Stimulated activated CD8-positive, alpha-beta memory T cell treated with anti-CD3 and anti-CD28 coated beads, Interleukin-15, amount 100 ng/mL, for 1 hour (primary cell): ENCODE measurements at places on chromosomes 13 and 19.
A peak's percentile ranks its signal among the peaks of the same experiment; 100 is the strongest.

DNA sequence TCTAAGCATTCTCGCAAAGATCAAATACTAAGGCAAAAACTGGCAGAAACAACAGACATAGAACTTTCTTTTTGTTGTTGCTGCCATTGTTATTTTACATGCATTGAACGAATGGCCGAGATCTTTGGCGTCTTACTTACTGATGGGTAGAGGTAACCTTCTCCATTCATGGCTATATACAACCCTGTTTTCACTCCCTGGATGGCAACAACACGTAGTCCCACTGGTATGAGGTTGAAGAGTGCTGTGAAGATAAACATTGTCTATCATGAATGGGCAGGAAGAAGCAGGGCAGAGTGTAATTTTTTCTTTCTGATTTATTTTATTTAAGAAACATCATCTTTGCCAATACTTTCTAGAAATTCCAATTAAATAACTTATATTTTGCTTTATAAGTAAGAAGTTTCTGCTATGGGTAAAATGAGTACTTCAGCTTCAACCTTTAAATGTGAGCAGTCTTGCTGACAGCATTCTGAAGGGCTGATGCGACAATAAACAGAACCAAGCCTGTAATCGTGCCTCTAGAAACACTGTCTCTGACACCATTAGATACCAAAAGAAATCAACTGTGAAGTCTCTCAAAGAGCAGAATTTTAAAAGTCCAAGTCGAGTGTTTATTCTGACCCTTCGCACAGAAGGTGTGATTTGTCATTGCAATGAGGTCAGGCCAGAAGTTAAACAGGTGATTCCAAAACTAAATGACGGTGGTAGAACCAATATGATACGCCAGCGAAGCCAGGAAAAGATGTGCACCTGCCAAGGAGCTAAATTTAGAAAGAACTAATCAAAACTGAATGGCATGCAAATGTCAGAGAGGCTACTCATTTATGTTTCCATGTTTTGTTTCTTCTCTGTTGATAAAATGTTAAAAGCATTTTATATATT lies 416.4 kb downstream of the ITGBL1 start:
- DNase-seq: no peak

- DNase-seq: no peak
Observed at GRCh38 chr13:94080527-94080926, 399.0 kb downstream of the DCT start.

DNA sequence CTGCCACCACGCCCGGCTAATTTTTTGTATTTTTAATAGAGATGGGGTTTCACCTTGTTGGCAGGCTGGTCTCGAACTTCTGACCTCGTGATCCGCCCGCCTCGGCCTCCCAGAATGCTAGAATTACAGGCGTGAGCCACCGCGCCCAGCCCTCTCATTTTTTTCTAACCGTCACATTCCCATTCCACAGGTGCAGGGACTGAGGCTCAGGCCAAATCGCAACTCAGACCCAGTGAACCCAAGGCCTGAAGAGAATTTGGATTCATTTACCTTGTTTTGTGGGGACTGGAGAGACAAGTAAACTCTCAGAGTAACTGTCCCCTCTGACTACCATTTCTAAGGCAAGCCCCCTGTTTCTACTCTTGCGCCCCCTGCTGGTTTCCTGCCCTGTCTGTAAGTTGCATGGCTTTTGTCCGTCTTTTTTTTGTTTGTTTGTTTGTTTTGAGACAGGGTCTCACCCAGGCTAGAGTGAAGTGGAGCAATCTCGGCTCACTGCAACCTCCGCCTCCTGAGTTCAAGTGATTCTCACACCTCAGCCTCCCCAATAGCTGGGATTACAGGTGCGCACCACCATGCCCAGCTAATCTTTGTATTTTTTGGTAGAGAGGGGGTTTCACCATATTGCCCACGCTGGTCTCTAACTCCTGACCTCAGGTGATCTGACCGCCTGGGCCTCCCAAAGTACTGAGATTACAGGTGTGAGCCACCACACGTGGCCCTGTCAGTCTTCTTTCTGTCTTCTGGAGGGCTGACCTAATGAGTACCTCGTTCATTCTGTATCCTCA lies 2.3 kb upstream of the STRN4 start:
- DNase-seq: peak; percentile 73

- DNase-seq: no peak
Observed at GRCh38 chr13:91724591-91724990, 326.2 kb downstream of the GPC5 start.

- peak; percentile 21 for DNase-seq
Observed at GRCh38 chr13:45370922-45371406, 30.0 kb upstream of the TPT1 start.

- DNase-seq: no peak
Observed at GRCh38 chr13:114034481-114034891, 60.6 kb upstream of the C13orf46 start.

GRCh38 chr13:38166116-38166515 lies 183.5 kb upstream of the UFM1 start:
- DNase-seq: no peak

DNA sequence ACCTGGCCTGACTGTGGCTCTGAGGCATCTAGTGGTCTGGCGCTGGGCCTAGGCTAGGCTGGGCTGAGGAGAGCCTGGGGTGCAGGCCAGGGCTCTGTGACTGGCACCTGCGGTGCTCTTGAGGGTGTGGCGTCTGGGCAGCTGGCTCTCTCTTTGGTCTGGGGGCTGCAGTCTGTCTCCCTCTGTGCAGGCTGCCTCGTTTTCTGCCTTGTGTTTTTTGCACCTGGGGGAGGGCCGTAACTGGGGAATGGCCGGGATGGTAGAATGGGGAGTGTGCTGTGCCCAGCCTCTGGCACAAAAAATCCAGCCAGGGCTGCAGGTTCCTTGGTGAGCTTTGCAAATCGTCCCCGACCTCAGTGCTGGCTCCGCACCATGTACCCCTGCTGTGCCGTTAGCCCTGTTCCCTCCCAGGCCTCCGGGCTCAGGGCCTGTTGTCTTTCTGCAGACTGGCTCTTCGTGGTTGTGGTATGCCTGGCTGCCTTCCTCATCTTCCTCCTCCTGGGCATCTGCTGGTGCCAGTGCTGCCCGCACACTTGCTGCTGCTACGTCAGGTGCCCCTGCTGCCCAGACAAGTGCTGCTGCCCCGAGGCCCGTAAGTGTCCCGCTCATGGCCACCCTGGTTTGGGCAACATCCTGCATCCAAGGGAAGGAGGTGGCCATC lies 6.5 kb upstream of the USF2 start:
- DNase-seq: no peak

- no peak for DNase-seq
Observed at GRCh38 chr19:41696402-41697197, 8.5 kb upstream of the CEACAM7 start.

DNA sequence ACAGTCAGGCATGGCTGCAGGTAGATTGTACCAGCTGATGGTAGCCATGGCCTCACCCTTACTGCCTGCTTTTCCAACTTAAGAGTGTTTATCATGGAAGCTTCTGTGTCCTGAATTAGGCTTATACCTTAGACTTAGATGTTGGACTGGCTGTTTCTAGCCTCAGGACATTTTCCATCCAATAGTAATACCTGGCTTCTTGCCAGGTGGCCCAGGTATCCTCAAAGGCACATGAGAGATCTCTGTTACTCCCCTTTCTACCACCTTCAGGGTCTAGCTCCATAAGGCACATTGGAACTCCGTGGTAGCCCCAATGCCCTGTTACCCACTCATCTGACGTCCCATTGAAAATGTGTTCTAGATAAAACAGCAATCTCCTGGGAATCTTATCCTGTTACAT lies 407.5 kb downstream of the SPRY2 start:
- DNase-seq: no peak

- DNase-seq: no peak
Observed at GRCh38 chr13:25503856-25504255, 132.1 kb downstream of the ATP8A2 start.

DNA sequence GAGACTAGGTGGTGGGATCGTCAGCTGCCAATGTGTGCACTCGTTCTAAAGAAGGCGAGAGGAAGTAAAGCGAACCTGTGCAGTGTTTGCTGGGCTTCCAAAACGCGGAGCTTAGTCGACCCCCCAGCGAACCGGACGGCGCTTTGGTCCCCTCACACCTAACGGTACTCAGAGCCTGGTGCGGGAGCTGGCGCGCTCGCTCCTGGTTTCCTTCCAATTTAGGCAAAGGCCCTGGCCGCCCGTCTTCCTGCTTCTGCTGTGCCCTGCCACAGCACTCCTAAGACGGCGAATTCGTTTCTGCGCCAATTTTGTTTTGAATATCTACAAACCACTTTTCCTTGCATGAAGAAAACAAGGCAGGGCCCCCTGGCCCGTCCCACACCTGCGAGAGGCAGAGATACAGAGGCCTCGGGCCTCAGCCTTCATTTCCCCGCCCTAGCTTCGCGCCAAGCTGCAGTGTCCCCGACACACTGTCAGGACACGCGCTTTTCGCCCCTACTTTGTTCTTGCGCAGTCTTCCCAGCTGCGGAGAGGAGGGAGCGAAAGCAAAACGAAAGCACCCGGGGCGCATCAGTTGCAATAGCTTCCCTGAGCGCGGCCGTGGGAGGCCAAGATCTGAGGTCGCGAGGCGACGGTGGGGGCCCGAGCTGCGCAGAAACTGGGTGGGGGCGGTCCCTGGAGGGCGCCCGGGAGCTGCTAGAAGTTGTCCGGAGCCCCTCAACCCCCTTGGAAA lies 111.9 kb downstream of the KCNRG start:
- DNase-seq: no peak

- no peak for DNase-seq
Observed at GRCh38 chr13:37148501-37148900, 43.0 kb upstream of the CSNK1A1L start.

DNA sequence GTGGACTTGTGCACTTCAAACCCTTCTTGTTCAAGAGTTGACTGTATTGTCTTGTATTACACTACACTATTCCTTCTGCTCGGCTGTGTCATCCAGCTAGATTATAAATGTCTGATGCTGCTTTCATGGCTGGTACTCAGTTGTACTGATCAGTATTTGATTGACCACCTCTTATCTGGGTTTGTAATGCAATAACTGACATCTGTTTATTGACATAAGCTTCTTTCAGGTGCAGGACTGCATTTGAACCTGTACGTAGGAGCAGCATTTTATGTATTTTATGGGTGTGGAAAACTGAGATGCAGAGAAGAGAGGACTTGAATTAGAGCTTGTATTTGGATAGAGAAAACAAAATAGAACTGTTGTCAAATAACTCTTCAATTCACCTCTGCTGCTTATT lies 309.2 kb downstream of the FGF9 start:
- no peak for DNase-seq

DNA sequence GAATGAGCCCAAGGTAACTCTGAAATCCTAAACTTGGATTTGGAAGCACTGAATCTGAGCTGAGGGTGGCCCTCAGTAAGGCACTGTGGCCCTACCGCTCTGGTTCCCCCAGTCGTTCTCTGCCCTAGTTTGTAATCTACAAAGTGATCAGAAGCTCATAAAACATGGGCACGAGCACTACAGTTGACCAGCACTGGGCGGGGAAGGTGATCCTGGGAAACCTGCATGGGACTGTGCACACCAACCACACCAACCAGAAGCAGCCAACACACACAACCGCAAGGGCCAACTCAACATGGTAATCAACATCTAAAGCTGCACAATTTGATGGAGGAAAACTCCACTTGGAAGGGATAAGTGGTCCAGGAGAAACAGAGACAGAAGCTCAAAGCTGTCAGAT lies 22.9 kb downstream of the SLC7A1 start:
- no peak for DNase-seq

GRCh38 chr13:97198753-97199152 lies 23.4 kb upstream of the MBNL2 start:
- no peak for DNase-seq

GRCh38 chr13:112994084-112994780 lies 25.2 kb downstream of the MCF2L start:
- no peak for DNase-seq

DNA sequence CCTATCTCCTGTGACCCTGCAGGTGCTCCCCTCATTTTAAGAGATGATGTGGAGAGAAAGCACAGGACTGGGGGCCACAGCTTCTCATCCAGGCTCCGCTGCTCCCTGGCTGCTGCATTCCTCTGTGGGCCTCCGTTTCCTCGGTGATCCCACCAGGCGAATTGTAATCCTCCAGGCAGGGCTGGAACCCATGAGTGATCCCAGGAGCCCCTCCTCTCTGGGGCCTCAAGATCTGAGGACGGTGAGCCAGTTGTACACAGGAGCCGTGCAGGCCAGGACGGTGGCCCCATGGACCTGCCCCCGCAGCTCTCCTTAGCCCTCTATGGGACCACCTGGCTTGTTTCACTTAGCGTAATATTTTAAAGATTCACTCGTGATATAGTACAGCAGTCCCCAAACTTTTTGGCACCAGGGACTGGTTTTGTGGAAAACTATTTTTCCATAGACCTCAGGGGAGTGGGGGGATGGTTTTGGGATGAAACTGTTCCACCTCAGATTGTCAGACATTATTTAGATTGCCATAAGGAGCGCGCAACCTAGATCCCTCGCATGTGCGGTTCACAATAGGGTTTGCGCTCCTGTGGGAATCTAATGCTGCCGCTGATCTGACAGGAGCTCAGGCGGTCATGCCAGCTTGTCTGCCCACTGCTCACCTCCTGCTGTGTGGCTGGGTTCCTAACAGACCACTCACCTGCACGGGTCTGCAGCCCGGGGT lies 5.6 kb downstream of the FFAR3 start:
- no peak for DNase-seq

DNA sequence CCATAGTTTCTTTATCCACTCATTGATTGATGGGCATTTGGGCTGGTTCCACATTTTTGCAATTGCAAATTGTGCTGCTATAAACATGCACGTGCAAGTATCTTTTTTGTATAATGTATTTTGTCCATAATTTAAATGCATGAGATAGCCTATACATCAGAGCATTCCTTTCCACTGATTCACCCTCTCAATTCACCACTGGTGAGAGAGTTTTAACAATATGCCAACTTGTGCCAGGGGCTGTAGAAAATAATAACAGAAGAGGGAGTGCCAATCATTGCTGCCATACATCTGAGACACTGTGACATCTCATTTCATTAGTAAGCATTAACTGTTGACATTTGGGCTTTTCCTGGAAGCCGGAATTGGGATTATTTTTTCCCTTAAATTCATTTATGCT lies 125.1 kb downstream of the RAP2A start:
- DNase-seq: no peak

DNA sequence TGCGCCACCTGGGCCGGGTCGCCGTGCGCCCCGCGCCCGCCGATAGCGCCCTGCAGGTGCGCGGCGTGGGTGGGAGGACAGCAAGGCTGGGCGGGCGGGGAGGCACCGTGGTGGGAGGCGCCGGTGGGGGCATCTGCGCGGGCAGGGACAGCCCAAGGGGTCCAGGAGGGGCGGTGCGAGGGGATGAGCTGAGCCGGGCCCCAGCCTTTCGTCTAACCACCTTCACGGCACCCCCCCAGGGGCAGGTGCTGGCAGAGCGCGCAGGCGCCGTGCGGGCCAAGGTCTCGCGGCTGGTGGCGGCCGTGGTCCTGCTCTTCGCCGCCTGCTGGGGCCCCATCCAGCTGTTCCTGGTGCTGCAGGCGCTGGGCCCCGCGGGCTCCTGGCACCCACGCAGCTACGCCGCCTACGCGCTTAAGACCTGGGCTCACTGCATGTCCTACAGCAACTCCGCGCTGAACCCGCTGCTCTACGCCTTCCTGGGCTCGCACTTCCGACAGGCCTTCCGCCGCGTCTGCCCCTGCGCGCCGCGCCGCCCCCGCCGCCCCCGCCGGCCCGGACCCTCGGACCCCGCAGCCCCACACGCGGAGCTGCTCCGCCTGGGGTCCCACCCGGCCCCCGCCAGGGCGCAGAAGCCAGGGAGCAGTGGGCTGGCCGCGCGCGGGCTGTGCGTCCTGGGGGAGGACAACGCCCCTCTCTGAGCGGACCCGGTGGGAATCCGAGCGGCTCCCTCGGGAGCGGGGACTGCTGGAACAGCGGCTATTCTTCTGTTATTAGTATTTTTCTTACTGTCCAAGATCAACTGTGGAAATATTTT lies 3.1 kb downstream of the KISS1R start:
- DNase-seq: no peak

- DNase-seq: no peak
Observed at GRCh38 chr13:57874530-57874929, 243.0 kb downstream of the PCDH17 start.
